ENCODE measurements at places on chromosomes 2 and 18.

DNA sequence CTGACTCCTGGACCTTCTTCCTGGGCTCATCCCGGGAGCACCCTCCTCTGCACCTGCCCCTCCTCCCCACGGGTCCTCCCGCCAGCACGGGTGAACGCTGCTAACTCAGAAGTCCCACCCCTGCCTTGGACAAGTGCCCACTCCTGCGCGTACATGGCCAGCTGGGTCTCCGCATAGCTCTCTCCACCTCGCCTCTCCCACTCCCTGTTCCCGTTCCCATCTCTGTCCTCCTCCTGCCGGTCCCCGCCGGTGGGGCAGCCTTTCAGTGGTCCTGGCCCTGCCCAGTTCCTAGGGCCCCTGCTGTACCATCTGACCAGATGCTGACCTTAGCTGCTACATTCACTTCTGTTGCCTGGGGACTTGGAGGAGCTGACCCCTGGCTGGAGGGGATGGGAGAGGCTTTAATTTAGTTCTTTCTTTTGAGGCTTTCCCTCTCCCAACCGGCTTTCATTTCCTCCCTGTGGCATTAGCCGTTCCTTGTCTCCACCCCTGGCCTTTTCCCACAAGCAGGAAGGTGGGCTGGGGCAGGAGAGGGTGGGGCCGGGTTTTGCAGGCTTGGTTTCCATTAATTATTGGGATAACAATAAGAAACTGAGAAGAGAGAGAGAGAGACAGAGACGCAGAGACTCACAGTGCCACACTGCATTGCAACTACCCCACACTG lies 136.1 kb downstream of the SH3BP4 start:
- no peak for DNase-seq

DNA sequence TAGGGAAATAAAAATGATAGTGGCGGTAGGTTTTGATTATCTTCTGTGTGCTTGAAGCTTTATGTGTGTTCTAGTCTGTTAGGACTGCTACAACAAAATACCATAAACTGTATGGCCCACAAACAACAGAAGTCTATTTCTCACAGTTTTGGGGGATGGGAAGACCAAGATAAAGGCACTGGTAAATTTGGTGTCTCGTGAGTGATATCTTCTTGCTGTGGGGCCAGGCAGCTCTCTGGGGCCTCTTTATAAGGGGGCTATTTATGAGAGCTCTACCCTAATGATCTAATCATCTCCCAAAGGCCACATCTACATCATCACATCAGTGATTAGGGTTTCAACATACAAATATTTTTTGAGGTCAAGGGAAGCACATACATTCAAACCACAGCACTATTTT lies 86.8 kb upstream of the SPHKAP start:
- no peak for DNase-seq

DNA sequence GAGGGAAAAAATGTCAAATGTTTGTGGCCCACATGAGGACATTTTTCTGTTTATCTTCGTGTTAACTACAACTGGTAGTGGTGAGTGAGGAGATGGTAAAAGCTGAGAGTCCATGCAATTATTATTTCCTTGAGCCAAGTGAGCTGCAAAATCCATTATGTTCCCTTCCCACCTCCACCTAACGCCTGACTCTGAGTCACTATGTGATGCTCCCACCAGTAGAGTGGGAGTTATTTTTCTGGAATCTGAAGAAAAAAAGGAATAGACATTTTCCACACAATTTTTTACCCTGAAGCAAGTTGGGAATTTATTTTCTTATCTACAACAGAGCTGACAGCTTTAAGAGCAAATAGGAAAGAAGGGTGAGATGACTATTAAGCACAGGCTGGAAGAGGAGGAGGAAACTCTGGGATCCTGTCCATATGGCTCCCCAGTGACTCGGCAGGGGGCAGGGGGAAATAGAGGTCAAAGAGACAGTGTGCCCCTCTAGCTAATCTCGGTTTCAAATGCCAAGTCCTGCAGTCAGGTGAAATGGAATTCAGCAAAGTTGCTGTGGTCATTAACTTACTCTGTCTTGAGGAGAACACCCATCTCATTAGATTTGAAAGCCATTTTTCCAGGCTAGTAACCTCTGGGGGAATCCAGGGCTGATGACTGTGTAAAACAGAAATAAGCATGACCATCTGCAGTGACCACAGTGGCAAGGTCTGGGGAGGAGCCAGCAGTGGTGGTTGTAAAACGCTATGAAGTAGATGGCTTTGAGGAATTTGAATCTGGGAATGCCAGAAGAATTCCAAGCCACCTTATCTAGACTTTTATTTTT lies 463.9 kb downstream of the STK39 start:
- no peak for DNase-seq

DNA sequence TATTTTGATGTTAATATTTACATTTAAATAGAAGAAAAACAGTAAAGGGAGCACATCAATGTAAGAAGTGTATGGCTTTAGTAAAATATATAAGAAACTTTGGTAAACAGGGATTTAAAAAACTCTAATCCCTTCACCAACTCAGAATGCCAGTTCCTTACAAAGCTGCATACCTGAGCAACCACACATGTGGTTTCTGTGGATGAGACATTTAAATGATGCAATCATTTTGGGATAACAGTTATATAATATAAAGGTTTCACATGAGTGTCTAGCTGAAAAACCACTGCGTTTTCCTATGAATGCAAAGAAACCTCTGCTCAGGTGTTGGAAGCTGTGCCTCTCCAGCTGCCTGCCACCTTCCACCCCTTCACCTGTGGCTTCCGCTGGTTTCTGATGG lies 209.1 kb upstream of the REV1 start:
- DNase-seq, result no peak

GRCh38 chr18:63290821-63291200 lies 28.8 kb downstream of the BCL2 start:
- no peak for DNase-seq

DNA sequence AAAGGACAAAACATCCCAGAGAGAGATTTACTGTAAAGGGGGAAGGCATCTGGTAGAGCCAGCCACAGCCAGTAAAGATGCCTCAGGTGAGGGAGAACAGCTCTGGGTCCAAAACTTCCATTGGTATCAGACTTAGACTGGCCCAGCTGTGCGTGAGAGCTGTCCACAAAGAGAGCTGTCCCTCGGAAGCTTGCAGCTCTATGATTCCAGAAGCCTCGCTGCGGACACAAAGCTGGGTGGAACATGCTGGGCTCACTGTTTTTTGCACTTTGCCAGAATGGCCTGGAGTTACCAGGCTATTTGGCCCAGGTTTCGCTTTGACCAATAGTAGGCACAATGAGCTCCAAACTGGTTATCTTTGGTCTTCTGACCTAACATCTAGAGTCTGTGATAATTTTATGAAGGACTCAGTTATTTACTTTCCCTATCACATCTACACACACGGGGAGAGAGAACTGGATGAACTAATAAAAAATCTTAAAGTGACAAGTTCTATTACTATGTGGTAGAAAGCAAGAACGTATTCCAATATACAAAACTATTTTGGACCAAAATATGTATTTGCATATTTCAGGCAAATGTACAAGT lies 101.9 kb downstream of the DNER start:
- no peak for DNase-seq

DNA sequence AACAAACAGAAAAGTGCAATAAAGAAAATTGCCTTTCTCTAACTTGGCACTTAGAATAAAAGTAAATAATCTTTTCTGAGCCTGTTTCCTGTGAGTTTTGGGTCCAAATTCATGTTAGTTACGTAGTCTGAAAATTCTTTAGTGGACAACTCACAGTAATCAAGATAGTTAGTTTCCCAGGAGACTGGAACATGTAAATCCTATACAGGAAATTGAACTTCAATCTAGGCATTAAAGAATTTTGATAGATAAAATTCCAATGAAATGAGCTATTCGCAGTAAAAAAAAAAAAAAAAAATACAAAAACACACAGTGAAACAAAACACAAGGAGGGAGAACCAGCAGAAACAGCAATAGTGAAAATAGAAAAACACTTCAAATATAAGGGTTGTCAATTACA lies 83.8 kb upstream of the REG3G start:
- DNase-seq, result no peak

All from stimulated activated CD8-positive, alpha-beta memory T cell treated with anti-CD3 and anti-CD28 coated beads, Interleukin-4, amount 100 ng/mL, for 24 hours (primary cell).